ENCODE measurements at places on chromosomes 4 and X. TPM values are rescaled to one million over a fixed set of nuclear protein-coding genes. Genes with fewer than 3 reads are reported as not detected.
A peak's percentile ranks its signal among the peaks of the same experiment; 100 is the strongest.

- H3K36me3 ChIP-seq, result no peaks in the 10 kb centered on the region
- H3K4me1 ChIP-seq, result no peaks in the 10 kb centered on the region
- no peak overlapping the region for H3K4me3 ChIP-seq
- no peaks in the 10 kb centered on the region for H3K27me3 ChIP-seq
- no peak overlapping the region for H3K27ac ChIP-seq
- no peak for DNase-seq
These were observed 165.3 kb downstream of the FBXO8 start for GRCh38 chr4:174118171-174118570.

DNA sequence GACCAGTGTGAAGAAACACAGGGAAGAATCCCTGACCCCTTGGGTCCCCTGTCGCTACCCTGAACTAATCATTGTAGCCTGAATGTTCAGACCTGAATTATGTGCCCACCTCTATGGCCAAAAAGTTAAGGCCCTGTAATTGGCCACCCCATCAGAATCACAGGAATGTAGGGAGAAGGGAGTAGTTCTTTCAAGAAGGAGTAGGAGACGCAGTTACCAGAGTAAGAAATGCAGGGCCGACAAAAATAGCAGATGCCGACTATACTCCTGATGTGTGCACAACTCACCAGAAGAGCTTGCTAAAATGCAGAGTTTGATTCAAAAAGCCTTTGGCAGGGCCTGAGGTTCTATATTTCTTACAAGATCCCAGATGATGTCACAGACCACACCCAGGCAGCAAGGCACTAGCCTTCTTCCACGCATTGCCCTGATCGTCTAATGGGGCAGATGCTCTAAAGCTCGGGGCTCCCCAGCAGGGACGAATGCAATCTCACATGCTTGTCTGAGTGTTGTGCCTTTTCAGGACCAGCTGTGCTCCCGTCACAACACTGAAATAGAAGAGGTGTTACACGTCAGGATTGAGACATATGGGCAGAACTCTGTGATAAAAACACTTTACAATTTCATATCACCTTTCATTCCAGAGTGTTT lies 161.0 kb upstream of the FAM241A start:
- no peaks in the 10 kb centered on the region for H3K36me3 ChIP-seq
- no peak overlapping the region for H3K4me3 ChIP-seq
- H3K27me3 ChIP-seq, result no peaks in the 10 kb centered on the region
- no peak overlapping the region for H3K27ac ChIP-seq

DNA sequence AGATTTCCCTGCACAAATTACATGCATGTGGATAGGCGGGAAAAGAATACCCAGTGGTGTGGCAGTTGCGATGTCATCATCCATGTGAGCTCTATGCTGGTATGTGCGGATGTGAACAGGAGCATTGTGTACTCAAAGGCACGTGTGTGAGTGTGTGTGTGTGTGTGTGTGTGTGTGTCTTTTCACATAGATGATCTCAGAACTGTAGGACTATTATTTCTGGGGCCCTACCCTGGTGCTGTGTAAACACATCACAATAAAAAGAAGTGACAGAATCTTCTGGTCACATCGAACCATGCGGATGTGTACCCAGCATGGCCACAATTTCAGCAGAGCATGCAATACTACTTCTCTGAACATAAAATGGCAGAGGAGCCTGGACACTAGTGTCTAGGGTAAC lies 624.8 kb downstream of the MID1IP1 start:
- no peak overlapping the region for H3K4me3 ChIP-seq
- no peaks in the 10 kb centered on the region for H3K36me3 ChIP-seq
- H3K27me3 ChIP-seq, result no peaks in the 10 kb centered on the region

The SLC16A2 gene
- total RNA-seq, result 7.8 TPM

DNA sequence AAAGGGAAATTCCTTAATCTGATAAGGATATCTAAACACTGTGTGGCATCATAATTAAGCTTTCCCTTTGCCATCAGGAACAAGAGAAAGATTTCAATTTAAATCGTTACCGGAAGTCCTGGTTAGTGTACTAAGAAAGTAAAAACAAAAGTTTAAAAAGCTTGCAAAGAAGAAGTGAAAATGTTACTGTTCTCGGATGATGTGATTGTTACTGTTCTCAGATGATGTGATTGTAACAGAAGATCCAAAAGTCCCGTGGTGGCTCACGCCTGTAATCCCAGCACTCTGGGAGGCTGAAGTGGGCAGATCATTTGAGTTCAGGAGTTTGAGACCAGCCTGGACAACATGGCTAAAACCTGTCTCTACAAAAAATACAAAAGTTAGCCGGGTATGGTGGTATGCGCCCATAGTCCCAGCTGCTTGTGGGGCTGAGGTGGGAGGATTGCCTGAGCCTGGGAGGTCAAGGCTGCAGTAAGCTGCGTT lies 62.5 kb downstream of the RGS12 start:
- no peak for DNase-seq
- H3K27ac ChIP-seq, result no peak overlapping the region
- no peaks in the 10 kb centered on the region for H3K36me3 ChIP-seq
- H3K4me1 ChIP-seq, result no peaks in the 10 kb centered on the region
- no peaks in the 10 kb centered on the region for H3K27me3 ChIP-seq

The GPC4 gene
- total RNA-seq, result 2.8 TPM

- no peaks in the 10 kb centered on the region for H3K36me3 ChIP-seq
- no peaks in the 10 kb centered on the region for H3K4me1 ChIP-seq
- H3K27me3 ChIP-seq, result peaks cover 17% of the 10 kb centered on the region
- peak; percentile 57 for DNase-seq
These were observed at the start of gene STOX2 for GRCh38 chr4:183905081-183905592. TSS of gene STOX2 (plus strand) at chr4:183905307. CDS start at chr4:183906791, 1,484 bp downstream.
